Activated effector memory CD4-positive, alpha-beta T cell treated with anti-CD3 and anti-CD28 coated beads, Interleukin-2, amount 50 U/mL, for 16 hours (primary cell): ENCODE measurements at places on chromosomes 2 and 18.

DNA sequence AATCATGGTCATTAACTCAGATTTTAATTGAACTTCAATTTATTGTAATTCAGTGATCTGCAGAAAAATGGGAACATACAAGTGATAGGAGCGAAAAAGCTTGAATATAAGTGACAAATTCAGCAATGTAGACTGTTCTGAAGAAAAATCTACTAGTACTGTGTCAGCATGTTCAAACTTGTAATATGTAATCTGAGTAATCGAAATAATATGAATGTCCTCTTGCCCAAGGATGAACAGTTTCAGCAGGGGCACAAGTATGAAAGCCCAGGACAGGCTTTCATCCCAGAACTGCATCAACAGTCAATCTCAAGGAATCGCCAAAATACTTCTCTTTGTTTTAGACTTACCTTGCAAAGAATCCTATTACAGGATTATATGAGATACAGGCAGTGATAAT is 1110.5 kb downstream of the LRP1B start:
- DNase-seq: no peak

GRCh38 chr2:203340791-203341487 is 12.7 kb downstream of the ABI2 start:
- no peak for DNase-seq

DNA sequence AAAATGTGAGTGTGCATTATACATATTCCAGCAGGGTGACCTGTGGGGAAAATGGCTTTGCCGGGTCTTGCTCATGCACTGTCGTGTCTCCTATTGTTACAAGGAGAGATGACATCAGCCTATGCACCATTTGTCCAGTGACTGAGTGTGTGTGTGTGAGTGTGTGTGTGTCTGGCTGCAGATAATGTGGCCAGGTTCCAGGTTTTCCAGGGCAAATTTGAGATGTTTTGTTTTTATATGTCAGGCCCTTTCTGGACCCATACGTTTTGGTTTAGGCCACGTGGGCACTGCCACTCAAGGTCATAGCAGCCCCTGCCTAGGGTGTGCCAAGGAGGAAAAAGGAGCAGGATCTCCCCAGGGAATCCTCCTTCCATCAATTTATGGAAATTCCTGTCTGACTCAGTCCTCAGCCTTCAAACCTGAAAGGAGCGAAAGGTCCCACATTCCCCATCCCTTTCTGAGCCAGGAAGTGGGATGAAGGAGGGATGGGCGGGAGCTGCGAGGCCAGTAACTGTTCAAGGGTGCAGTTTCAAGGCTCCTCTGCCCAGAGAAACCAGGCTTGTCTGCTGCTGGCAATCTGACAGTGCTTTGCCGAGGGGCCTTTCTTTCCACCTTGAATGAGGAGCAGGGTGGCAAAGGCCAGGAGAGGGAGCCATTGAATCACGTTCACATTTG is 93.0 kb upstream of the SMAD2 start:
- peak; percentile 48 for DNase-seq

DNA sequence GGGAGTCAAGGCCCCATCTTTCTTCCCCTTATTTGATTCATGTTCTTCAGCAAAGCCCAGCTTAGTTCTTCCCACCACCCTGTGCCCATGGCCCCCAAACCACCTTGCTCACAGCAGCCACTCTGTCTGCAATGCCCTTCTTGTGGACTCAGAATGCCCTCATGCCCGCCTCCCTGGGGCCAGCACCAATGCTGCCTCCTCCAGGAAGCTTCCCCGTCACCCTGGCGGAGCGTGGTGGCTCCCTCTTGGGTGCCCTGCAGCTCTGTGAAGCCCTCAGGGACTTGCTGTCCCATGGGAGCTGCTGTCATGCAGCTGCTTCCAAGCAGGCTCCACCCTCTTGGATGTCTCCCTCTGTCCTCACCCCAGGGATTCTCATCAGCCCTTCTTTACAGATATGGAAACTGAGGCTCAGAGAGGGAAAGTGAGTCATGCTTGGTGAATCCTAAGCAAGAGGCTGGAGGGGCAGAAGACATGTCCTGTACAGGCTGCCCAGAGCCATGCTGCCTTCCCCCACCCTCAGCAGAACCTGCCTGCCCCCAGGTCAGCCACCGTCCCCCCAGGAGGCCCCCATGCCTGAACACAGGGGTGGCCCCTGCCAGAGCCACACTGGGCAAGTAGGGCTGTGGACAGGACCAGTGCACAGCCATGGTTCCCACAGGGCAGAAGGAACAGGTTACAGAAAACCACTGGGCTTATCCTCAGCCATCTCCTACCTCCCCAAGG is 11.8 kb upstream of the DUSP2 start:
- DNase-seq: peak; percentile 63

DNA sequence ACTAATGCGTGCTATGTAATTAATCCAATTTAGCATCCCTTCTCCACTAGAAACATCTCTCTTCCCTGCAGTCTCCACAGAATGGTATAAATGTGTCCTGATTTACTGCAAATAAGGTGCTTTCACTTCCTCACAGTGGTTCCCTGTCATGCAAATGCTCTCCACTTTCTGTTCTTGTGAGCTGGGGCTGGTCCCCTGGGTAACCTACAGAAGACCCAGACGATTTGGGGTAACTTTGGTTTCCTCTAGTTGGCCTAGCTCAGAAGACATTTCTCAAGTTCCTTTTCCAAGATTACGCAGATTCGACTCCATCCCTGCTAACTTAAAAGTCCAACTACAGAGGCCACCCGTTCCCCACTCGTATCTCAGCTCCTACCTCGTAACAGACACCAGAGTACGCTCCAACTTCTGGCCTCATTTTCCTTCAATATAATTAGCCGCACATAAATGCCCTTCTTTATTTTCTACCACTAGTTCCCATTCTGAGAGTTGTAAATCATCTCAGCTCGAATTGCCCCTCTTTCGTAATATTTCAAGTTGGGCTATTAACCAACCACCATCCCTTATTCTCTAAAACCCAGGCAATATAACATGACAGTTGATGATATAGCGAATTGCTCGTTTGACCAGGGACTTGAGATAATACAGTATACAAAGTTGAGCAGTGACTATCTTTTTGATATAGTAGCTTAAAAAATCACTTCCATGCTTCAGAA is 28.8 kb upstream of the NEDD4L start:
- DNase-seq: no peak

DNA sequence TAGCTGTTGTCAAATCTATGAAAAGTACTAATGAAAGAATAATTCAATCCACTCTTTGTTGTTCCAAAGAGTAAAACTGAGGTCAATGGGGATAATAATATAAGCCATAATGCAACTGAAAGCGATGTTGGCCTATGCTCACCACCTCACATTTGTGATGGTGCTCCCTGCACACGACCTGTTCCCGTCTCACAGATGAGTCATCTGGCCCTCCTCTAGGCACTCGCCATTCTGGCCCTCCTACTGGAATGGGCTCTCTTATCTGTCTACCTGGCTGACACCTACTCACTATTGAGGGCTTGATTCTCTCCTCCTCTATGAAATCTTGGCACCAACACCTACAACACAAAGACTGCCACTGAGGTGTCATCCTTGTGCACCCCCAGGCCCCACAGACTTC is 585.9 kb upstream of the ID2 start:
- DNase-seq: no peak

DNA sequence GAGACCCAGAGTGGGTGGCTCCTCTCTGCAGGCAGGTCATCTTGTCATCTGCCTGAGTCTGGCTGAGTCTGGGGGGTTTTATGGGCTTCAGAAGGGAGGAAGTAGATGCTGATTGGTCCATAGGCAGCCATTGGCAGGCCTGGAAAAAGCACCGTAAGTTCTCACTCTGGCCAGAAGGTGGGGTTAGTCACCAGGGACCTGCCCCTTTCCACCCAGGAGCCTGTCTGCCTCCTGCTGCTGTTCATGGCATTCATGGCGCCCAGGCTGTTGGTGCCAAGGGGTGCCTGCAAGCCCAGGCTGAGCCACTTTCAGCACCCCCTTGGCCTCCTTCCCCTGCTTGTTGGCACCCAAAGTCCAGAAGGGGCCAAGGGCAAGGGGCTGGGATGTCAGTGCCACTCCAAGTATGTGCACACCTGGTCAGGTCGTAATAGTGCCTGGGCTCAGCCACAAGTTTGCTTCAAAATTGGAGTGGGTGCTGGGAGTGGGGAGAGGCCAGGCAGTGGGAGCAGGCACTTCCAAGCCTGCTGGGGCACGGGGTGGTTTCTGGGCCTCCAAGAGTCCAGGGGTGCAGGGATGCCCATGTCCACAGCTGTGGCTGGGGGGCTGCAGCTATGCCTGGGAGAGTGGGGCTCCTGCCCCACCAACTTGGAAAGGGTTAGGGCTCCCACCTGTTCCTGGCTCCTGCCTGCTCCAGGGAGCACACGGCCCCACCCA is 178.1 kb downstream of the FAM210A start:
- no peak for DNase-seq

- no peak for DNase-seq
These were observed 30.7 kb downstream of the PTRHD1 start for GRCh38 chr2:24762518-24762917.

- no peak for DNase-seq
These were observed 157.0 kb upstream of the SERPINE2 start for GRCh38 chr2:224195925-224196571.

GRCh38 chr2:217897091-217897715 is 105.6 kb downstream of the TNS1 start:
- no peak for DNase-seq

DNA sequence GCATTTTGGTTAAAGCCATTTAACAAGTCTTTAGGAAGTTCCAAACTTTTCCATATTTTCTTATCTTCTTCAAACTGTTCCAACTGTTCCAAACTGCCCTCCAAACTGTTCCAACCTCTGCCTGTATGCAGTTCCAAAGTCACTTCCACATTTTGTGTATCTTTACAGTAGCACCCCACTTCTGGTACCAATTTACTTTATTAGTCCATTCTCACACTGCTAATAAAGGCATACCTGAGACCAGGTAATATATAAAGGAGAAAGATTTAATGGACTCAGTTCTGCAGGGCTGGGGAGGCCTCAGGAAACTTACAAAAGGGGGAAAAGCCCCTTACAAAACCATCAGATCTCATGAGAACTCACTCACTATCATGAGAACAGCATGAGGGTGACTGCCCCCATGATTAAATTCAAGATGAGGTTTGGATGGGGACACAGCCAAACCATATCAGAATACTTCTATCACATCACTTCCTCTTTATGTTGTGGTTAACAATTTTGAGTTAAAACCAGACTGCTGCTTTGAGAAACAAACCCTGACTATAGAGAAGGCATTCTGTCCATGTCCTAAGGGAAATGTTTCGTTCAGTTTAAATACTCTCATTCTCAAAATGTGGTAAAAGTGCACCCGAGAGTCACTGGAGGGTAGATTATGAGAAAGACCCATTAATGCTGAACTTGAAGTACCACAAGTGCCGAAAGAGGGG is 11.0 kb downstream of the IL18R1 start:
- DNase-seq: no peak

- DNase-seq: no peak
These were observed 182.4 kb downstream of the ALPK2 start for GRCh38 chr18:58446391-58447060.

GRCh38 chr2:26606847-26607190 is 34.3 kb downstream of the CIB4 start:
- DNase-seq: peak; percentile 36

GRCh38 chr2:96763511-96764252 is 3.0 kb downstream of the CNNM4 start:
- DNase-seq: no peak

DNA sequence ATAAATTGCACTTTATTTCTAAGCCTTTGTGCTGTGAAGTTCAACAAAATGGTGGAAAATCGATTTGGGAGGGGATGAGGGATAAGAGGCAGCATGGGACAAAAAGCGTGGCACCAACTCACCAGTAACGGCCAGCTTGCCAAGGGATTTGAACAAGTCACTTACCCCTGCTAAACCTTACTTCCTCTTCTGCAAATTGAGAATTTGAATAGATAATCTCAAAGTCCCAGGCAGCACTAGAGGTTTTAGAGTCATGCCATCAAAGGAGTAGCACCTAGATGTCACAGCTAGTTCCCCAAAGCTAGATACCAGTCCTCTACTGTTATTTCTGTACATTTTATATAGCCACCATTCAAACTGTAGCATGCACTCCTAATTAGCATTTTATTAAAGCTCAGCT is 83.7 kb upstream of the VRK2 start:
- no peak for DNase-seq

GRCh38 chr18:56711708-56712445 is 60.7 kb downstream of the WDR7 start:
- DNase-seq: no peak

GRCh38 chr2:42324244-42324643 is 36.8 kb downstream of the COX7A2L start:
- no peak for DNase-seq

DNA sequence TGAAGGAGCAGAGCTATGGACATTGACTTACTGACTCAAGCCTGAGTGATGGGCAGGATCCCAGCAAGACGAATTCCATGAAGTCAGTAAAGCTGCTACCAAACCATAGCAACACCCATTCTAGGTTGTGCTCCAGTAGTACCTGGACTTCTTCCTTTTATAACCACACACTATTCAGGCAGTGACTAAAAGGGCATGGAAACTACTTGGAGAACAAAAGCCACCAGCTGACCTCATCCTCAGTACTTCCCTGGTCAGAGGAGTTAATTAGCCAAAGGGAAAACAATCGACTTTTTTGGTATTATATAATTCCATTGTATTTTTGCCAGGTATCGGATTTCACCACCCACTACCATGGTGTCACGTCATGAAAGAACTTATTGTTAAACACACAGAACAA is 237.1 kb downstream of the TTC32 start:
- no peak for DNase-seq

GRCh38 chr18:37769826-37770225 is 204.2 kb upstream of the CELF4 start:
- DNase-seq: no peak

- no peak for DNase-seq
These were observed 371.6 kb downstream of the TGIF1 start for GRCh38 chr18:3821524-3821923.

DNA sequence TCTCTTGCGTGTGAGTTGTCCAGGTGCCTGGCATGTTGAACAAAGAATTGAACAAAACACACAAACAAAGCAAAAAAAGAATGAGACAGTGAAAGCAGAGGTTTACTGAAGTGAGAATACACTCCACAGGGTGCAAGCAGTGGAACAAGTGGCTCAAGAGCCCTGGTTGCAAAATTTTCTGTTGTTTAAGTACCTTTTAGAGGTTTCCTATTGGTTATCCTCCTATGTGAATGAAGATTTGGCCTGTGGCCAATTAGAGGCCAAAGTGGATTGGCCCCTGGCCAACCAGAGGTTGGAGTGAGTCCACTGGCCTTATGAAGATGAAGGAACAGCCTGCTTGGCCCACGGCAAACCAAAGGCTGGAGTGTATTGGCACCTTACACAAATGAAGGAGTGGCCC is 1188.5 kb upstream of the NRXN1 start:
- no peak for DNase-seq

DNA sequence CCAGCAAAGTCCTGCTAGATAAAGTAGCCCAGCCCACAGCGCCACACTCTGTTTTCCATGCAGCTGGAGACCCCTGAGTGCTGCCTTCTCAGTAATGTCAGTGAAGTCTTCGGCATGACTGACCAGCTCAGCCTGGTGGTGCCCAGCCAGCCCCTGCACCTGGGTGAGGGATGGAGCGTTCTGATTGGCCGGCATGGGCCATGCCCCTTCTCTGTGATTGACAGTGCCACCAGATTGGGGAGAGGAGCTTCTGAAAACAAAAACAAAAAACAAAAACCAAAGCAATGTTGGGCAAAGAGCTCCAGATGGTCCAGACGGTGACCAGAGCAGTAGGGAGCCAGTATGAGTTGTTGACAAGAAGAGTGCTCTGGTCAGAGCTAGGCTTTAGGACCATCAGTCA is 122.6 kb downstream of the DYSF start:
- DNase-seq: no peak
